ENCODE measurements at places on chromosomes 4 and X.
A peak's percentile ranks its signal among the peaks of the same experiment; 100 is the strongest.

GRCh38 chrX:39873117-39873516 lies 224.6 kb downstream of the BCOR start:
- DNase-seq = no peak

GRCh38 chr4:34422472-34423175 lies 1821.7 kb downstream of the ARAP2 start:
- no peak for DNase-seq

DNA sequence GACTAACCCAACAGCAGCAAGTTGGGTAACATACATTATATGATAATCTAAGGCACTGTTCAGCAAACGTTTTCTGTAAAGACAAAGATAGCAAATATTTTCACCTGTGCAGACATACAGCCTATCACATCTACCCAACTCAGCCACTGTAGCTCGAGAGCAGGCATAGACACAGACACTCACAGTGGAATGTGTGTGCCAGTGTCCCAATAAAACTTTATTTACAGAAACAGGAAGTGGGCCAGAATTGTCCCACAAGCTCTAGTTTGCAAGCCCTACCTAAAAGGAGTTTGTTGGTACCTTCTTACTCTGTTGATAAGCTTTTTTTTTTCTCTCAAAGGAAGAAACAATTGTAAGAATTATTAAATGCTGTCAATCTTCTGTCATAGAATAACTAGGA lies 11.9 kb upstream of the FAM9A start:
- no peak for DNase-seq

GRCh38 chr4:119697887-119698393 lies 69.3 kb upstream of the PDE5A start:
- no peak for DNase-seq

- DNase-seq = no peak
Observed at GRCh38 chr4:180792541-180792940, 1450.7 kb upstream of the TENM3 start.

DNA sequence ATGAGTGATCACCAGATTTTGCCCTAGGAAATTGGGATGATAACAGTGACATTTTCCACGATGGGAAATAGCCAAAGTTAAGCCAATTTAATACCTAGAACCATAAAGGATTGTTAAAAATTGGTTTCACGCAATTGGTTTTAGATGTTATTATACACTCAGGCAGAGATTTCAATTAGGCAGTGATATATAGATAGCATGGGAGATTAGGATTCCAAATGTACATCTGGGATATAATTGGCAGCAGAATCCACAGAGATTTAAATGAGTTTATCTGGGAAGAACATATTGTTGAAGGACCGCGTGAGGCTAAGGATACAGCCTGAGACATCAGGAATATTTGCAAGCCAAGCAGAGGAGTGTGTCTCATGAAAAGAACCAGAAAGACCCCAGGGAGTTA lies 351.6 kb downstream of the GPM6A start:
- no peak for DNase-seq

GRCh38 chr4:68864438-68865187 lies 48.8 kb downstream of the UGT2B10 start:
- no peak for DNase-seq

- DNase-seq = peak; percentile 45
Observed at GRCh38 chr4:14110407-14110806, 482.9 kb upstream of the BOD1L1 start.

DNA sequence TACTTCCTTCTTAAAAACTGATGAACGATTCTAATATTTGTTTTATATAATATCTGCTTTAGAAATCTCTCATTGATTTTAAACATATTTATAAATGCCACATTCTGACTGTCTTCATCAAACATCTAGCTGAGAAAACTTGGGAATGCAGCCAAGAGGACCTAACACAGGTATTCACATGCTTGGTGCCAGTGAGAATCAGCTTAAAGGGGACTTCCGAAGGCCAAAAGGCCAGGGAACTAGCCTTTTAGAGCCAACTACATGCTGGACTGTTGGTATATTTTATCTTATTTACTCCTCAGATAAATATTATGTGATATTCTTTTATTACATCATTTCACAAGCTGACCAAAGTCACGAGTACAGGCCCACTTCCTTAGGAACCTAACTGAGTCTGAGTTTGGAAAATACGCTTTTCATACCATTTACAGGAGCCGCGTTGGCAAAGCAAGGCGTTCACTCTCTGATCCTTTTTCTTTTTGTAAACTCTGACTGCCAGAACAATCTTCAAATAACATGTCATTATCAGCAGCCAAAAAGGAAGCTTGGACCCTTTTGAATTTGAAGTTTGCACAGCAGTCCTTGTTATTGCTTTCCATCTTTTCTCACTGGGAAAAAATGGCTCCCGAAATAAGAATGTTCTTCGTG lies 41.1 kb upstream of the PDLIM3 start:
- DNase-seq = no peak

GRCh38 chr4:55125087-55125721 lies at the start of gene KDR:
TSS of gene KDR (minus strand) at chr4:55125595. CDS start at chr4:55125293, 302 bp downstream.
- no peak for DNase-seq

- no peak for DNase-seq
Observed at GRCh38 chr4:2339458-2340271, 77.8 kb upstream of the MXD4 start.

DNA sequence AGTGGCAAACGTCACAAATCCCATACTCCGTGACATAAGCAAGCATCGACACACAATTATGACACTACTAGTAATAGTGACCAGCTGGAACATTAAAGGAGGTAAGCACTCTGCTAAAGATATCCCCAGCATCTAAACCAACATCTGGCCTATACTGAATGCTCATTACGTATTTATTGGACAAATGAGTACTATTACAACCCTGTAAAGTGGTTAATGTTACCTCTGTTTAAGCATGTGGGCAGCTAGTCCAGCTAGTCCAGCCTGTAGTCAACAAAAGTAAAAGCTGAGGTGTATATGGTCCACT lies 419 bp upstream of the RPGR start:
- DNase-seq = no peak

GRCh38 chr4:150540959-150541360 lies 41.0 kb upstream of the MAB21L2 start:
- DNase-seq = no peak

- DNase-seq = no peak
Observed at GRCh38 chrX:7065473-7065872, 82.0 kb upstream of the STS start.

DNA sequence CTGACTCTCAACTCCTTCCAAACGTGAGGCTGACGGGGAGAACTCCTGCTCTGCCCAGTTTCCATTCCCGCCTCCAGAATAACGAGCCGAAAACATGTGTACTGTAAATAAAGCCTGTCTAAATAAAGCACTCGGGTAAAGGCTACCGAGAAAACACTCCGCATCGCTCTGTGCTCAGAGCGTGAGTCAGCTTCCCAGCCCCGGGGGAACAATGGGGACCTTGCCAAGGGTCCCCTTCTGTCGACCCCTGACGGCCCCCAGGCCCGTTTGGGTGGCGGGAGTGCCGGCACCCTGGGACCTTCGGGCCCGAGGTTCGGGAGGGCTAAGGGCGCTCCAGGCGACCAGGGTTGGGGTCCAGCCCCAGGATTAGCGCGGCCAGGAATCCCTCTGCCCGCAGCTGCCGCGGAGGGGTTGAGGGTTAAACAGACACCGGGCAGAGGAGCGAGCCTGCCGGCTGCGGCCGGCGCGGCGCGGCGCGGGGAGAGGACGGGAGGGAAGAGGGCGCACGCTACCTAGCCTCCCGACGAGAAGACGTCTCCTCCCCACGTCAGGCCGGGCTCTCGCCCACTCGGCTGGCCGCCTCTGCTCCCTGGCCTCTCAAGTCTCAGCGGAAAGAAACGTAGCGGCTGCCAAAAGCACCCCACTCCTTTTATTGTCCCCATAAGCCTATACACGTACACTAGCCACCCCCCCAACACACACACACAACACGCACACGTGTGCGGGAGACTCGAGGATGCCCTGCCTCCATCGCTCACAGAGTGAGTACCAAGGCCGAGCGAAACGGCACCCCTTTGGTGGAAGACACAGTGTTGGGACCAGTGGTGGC lies 85.5 kb downstream of the BCOR start:
- DNase-seq = no peak

GRCh38 chrX:20906571-20906970 lies 467.6 kb upstream of the CNKSR2 start:
- no peak for DNase-seq

DNA sequence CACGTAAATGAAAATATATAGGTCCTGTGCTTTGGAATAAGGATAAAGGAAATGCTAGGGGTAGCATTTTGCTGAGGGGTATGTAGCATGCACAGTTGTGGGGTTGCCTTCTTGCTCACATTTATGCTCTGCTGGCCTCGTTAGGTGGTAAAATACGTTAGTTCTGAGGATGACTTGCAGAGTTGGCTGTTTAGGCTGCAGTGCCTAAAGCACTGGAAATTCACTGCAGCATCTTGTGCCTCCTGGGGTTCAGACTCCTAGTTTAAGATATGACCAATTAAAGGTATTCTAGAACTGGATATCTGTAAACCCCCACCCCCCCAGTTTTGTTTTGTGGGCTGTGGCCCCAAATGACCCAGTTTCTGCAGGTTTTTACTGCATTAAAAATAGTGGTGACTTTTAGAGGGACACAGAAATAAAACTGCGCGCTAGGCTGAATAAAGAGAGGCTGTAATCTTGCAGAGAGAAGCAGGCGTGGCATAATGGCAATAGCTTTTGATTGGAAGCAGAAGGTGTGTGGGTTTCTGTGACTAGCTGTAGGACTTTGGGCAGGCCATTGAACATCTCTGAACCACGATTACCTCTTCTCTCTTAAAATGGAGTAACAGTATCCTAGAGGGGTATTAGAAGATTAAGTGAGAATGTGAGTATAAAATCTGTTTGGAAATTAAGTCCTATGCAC lies 79.3 kb downstream of the REPS2 start:
- no peak for DNase-seq

DNA sequence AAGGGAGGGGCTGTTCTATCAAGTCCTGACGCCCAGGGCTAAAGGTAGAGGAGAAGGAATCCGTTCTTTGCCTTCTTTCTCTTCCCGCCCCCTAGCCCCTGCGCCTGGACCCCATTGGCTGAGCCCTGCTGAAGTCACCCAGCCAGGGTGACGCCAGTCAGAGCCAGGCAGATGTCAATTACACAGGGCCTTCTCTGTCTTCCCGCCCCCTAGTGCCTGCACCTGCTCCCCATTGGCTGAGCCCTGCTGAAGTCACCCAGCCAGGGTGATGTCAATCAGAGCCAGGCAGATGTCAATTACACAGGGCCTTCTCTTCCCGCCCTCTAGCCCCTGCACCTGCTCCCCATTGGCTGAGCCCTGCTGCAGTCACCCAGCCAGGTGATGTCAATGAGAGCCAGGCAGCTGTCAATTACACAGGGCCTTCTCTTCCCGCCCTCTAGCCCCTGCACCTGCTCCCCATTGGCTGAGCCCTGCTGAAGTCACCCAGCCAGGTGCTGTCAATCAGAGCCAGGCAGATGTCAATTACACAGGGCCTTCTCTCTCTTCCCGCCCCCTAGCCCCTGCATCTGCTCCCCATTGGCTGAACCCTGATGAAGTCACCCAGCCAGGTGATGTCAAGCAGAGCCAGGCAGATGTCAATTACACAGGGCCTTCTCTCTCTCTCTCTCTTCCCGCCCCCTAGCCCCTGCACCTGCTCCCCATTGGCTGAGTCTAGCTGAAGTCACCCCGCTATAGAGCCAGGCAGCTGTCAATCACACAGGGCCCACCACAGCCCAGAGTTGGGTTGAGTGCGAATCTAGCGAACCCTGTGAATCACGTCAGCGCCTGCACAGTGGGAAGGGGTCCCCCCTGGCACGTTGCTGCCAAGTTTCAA lies 46.4 kb downstream of the ASMT start:
- no peak for DNase-seq

DNA sequence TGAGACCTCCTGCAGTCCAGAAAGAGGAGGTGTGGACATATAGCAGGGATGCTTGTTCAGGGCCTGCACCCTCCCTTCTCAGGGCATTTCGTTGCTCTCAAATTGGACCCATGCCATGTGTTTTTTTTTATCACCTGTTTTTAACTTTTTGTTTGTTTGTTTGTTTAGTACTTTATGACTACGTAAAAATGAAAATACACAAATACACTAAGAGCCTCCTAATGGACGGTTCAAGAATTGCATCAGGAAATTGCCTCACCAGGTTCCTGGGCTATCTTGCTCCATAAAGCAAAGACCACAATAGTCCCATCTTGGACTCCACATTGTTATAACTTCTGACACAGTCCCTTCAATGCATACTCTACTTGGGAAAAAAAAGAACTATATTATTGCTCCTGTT lies 1685.9 kb upstream of the TENM3 start:
- DNase-seq = no peak

GRCh38 chr4:6169239-6169638 lies 31.1 kb downstream of the JAKMIP1 start:
- DNase-seq = no peak

DNA sequence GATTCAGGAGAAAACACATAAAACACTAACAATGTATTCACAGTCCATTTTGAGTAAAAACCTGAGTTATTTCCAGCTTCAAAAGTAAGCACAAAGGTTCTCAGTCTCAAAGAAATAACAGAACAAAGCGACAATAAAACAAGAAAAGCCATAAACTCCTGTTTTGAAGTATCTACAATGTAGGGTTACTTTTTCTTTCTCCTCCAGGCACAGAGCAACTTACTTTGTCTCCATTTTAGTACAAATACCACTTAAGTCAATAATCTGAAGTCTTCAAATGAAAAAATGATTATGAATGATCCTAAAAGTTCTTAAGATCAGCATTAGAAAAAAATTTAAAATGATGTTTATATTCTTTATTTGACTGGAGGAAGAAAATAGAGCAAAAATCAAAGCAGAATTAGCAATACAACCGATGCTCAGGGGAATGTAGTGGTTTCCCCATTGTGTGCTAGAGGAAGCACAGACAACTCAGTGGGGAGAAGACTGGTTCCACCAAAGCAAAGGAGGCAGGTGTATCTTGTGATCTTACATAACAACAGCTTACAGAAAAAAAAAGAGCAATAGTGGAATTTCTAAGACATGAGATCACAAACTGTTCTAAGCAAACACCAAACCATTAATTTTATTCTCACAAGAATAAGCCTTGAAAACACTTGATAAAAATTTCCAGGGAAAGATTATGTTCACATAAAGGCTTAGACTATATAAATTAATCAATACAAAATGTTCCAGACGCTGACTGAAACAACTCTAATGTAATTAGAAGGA lies 35.1 kb downstream of the EPHA5 start:
- no peak for DNase-seq

DNA sequence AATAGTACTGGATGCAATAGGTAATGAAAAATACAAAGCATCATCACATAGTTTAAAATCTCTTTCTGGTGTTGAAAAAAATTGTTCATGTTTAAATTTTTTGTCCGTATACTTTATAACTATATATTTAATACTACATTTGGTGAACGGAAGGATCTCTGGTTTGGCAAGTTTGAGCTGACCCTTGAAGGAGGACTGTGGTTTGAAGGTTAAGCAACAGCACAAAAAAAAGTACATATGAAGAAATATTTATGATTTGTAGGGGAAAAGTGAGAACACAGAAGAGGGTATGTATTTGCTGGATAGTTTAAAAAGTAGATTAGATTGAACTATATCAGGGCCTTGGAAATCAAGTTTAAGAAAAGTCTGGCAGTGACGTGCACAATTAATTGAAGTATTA lies 13.3 kb downstream of the SRP72 start:
- DNase-seq = no peak

All from AG09309 (cell line).